NCI-H1930 (cell line): ENCODE measurements at places on chromosomes 3 and 15.

DNA sequence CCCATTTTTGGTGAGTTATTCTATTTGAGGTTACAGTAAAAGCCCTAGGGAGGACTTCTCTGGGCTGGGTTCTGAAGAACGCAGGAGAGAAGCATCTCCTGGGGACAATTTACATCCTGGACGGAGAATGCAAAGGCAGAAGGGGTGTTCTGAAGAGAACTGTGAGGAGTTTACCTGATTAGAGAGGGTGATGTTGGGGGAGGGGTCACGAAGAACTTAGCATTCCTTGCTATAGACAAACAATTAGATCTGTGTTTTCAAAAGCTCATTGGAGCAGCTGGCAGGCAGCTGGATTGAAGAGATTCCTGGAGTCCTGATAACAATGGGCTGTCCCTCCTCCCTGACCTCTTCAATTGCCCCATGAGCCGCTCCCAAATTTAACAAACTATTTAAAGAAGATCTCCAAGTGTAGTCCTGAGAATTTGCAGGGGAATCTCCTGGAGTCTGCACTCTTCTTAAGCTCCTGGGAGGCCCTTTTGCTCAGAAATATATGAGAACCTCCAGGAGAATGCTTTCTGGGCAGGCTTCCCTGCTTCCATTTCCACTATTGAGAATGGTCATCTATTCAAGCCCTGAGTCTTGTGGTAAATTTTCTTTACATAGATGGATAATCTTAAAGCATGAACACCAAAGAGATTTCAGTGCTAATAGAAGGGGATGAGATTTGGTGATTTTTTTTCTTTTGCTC lies 55.3 kb downstream of the ARHGAP31 start:
- DNase-seq: no peak

DNA sequence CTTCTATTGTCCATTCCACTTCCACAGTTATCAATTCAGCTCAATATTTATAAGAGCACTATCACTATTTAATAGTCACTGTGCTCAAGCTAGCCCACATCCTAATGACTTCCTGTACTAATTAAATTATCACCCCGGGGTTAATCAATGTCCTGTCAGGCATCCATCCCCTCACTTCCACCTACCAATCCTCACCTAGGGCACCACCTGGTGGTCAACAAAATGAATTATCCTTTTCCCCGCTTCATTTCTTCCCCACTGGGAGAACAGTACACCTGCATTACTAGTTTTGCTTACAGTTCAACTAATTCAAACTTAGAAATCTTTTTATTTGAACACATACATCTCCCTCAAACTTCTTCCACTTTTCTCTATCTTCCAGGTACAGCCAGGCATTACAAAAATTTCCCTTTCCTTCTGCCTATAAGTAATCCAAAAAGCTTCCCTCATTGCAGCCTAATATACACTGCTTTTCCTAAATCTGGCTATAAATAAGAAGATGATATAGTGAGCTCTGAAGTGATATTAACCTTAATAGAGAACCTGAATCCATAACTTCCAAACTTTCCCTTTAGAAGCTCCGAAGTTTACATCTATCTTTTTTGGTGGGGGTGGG lies 68.5 kb downstream of the TMCC1 start:
- DNase-seq: no peak

GRCh38 chr3:67493808-67494207 lies 160.6 kb downstream of the SUCLG2 start:
- no peak for DNase-seq

GRCh38 chr3:71973274-71974030 lies 188.5 kb upstream of the PROK2 start:
- DNase-seq: no peak

- DNase-seq: no peak
Measured at GRCh38 chr3:62436785-62437184, 63.4 kb upstream of the FEZF2 start.
